Forelimb muscle (tissue), 1 donor: ENCODE measurements at places on chromosomes 4 and X. TPM values are rescaled to one million over a fixed set of nuclear protein-coding genes. Genes with fewer than 3 reads are reported as not detected.
A peak's percentile ranks its signal among the peaks of the same experiment; 100 is the strongest.

GRCh38 chr4:168884251-168885124, 125.6 kb downstream of the CBR4 start:
- DNase-seq = no peak

Gene CDX4
- not detected for polyA plus RNA-seq

DNA sequence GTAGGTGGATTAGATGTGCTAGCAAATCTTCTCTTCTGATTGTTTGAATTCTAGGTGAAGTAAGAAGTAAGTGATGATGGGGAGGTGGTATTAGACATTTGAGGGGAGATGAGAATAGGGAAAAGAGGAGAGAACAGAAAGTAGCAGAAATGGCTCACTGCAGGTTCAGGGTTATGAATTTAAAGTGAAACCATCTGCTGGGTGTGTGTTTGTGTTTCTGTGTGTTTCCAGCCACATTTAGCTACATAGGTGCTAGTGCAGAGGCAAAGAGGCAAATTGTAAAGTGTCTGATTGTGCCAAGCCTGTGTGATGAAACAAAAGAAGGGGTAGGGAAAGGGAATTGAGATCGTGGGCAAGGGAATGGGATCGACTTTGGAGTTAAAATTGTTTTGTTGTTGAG, 50.6 kb downstream of the ZFX start:
- no peak for DNase-seq

DNA sequence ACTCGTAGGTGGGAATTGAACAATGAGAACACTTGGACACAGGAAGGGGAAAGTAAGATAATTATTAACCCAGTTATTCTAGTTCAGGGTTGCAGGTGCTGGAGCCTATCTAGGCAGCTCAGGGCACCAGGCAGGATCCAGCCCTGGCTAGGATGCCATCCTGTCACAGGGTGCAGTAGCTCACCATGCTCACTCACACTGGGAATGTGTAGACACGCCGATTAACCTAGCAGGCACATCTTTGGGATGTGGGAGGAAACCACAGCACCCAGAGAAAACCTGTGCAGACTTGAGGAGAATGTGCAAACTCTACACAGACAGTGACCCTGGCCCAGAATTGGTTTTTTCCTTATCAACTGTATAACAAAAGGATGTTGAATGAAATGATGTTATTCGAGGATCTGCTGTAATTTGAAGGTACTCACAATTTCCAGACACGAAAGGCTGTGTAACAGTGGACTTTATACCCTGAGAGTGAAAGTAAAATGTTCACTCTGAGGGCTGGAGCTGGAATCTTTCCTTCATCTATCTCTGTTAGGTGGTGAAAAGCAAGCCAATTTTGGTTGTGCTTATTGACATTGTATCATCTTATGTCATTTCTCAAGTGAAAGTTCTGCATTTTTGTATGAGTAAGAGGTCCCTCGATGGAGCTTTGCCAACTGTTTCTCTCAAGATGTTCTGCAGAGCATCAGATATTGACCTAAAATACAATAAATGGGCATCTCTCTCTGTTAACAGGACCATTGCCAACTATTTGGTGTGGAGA, 78.8 kb downstream of the PHEX start:
- no peak for DNase-seq

GRCh38 chr4:144646523-144647094, 653 bp downstream of the HHIP start:
- no peak for DNase-seq

- peak; percentile 54 for DNase-seq
Measured at GRCh38 chr4:142126890-142127497, 490.6 kb downstream of the IL15 start.

GRCh38 chr4:181676546-181676945, 566.7 kb upstream of the TENM3 start:
- DNase-seq = no peak

- no peak for DNase-seq
Measured at GRCh38 chrX:133653358-133653757, 238.1 kb upstream of the GPC4 start.

DNA sequence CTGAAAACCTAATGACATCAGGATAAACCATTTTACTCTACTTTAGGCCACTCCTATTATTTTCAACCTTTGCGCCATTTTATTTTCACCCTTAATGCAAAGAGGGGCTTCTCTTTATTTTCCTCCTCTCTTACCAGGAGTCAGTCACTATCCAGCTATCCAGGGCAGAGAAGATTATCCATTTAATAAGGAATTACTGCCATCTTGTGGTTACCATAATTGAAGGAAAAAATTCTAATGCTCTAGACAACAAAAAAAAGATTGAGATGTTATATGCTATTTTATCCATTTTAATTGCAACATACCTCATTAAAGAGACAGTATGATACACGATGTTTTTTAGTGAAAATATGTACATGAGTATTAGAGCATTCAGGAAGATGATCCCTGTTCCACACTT, 514.5 kb upstream of the FAM241A start:
- no peak for DNase-seq

Gene USP26
- not detected for polyA plus RNA-seq

- no peak for DNase-seq
Measured at GRCh38 chrX:68690936-68691501, 43.6 kb downstream of the STARD8 start.

Gene CD40LG
- not detected for polyA plus RNA-seq

- DNase-seq = no peak
Measured at GRCh38 chr4:101083131-101083530, 264.2 kb downstream of the PPP3CA start.

Gene TEX13B
- polyA plus RNA-seq = not detected

GRCh38 chr4:153497988-153498967, 32.1 kb downstream of the TMEM131L start:
- DNase-seq = peak; percentile 70

GRCh38 chr4:187108845-187109244, 385.2 kb upstream of the FAT1 start:
- DNase-seq = no peak

Gene CPLX1
- 0.40 TPM for polyA plus RNA-seq
